ENCODE measurements at places on chromosomes 4 and X.
A peak's percentile ranks its signal among the peaks of the same experiment; 100 is the strongest.

DNA sequence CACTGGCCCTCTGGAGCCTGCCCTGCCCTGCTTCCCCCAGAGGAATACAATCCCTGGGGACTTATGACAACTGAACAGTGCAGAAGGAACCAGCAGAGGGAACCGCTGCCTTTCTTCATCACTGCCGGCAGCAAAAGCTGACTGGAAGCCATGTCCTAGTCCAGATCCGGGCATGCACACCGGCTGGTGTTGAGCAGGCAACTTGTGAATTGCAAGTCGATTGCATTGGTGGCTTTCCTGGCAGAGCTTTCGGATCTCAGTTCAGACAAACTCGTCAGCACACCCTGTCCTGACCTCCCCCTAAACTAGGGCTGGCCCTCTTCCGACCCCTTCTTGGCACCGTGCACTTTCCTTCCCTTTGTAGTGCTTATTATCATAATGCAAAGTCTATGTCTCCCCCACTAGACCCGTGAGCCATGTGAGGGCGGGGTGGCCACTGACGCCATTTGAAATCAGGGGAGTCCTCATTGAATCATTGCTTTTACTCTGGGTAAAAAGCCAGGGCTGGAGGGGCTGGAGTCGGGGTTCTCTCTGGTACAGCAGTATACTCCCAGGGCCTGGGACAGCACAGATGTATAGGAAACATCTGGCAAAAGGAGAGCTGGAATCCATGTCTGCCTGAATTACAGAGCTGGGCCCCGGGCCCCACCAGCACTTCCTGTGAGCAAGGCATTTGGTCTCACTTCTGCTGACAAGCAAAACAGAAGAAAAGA, 1.8 kb downstream of the ARHGAP4 start:
- no peak for DNase-seq

DNA sequence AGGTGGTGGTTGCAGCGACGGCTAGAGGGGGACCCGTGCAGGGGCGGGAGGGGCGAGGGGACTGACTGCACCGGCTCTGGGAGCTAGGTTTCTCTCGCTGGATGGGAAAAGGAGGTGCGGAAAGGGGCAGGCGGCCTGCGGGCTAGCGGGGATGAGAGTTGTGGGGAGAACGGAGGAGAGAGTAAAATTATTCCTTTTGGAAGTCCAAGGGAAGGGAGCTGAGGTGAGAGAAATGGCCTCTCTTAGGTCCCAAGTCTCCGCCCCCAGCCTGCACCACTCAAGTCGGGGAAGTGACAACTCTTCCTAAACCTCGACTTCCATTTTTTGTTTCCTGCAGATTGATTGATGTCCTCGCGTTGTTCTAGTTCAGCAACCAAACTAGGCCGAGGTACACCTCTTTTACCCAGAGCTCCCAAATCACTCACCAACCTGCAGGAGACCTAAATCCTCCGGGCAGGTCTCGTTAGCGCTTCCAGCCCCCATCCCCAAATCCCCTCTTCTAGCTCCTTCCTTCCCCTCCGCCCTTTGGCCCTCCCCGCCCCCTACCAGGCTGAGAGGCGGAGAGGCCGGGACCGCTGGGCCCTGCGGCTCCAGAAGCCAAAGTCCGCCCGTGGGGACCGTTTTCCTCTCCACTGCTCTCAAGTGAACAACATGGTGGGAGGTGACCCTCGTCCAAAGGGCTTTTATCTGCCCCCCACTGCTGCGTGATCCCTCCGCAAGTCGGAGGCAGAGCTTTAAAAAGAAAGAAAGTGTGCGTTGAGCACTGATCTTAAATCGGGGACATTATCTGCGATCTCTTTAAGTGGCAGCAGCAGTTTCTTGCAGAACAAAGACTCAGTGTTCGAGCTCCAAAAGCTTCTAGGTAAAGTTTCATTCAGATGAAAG, 7.3 kb downstream of the PITX2 start:
- DNase-seq: no peak

DNA sequence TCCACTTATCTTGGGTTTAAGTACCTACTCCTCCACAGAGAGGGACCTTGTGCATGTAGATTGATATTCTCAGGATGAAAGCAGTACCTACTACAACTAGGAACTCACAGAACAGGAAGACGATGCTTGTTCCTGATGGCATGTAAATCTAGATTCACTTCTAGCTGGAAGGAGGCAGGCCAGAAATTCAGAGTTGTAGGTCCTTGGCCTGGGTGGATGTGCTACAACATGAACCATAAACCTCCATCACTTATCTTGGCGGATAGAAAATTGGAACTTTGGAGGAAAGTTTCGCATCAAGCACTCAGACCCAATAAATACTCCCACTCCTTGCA, 9.3 kb upstream of the SMIM20 start:
- DNase-seq: no peak

- peak; percentile 99 for DNase-seq
Observed at GRCh38 chrX:149938881-149939654, 777 bp upstream of the EOLA2 start.

DNA sequence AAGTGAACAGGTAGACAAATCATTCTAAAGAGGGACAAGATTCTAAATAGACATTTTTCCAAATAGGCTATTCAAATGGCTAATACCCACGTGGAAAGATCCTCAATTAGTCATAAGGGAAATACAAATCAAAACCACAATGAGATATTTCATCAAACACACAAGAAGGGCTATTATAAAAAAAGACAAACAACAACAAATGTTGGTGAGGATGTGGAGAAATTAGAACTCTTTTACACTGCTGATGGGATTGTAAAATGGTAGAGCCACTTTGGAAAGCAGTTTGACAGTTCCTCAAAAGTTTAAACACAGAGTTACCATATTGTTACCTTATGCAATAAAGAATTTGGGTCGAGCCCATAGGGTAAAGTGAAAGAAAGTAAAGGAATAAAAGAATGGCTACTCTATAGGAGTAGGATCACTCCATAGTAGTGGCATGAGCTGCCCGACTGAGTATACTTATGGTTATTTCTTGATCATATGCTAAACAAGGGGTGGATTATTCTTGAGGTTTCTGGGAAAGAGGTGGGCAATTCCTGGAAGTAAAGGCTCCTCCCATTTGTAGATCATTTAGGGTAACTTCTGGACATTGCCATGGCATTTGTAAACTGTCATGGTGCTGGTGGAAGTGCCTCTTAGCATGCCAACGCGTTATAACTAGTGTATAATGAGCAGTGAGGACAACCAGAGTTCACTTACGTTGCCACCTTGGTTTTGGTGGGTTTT, 58.9 kb upstream of the FAM9C start:
- DNase-seq: no peak

GRCh38 chr4:26076896-26077295, 162.9 kb downstream of the SMIM20 start:
- no peak for DNase-seq

- DNase-seq: peak; percentile 82
Observed at GRCh38 chr4:2289311-2289954, 27.5 kb upstream of the MXD4 start.

GRCh38 chr4:165967486-165967885, 94.4 kb downstream of the TLL1 start:
- DNase-seq: no peak

Data from lower leg skin (tissue), 4 donors.